ENCODE measurements at places on chromosomes 6 and 20. TPM values are rescaled to one million over a fixed set of nuclear protein-coding genes. Genes with fewer than 3 reads are reported as not detected.
A peak's percentile ranks its signal among the peaks of the same experiment; 100 is the strongest.

- DNase-seq, result no peak
These were observed 23.1 kb upstream of the HMGN3 start for GRCh38 chr6:79257381-79258205.

GRCh38 chr6:12813321-12813720 is 96.8 kb downstream of the PHACTR1 start:
- DNase-seq, result no peak

DNA sequence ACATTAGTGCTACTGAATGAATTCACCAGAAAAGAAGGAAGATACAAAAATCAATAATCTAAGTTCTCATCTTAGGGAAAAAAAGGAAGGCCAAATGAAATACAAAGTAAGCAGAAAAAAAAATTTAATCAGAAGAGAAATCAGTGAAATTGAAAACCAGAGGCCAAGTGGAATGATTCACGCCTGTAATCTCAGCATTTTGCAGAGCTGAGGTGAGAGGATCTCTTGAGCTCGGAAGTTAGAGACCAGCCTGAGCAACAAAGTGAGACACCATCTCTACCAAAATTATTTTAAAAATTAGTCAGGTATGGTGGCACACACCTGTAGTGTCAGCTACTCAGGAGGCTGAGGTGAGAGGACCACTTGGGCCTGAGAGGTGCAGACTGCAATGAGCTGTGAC is 21.2 kb upstream of the ASF1A start:
- no peak for DNase-seq

- DNase-seq, result no peak
These were observed 1.1 kb upstream of the MAP3K5 start for GRCh38 chr6:136793363-136793762.

DNA sequence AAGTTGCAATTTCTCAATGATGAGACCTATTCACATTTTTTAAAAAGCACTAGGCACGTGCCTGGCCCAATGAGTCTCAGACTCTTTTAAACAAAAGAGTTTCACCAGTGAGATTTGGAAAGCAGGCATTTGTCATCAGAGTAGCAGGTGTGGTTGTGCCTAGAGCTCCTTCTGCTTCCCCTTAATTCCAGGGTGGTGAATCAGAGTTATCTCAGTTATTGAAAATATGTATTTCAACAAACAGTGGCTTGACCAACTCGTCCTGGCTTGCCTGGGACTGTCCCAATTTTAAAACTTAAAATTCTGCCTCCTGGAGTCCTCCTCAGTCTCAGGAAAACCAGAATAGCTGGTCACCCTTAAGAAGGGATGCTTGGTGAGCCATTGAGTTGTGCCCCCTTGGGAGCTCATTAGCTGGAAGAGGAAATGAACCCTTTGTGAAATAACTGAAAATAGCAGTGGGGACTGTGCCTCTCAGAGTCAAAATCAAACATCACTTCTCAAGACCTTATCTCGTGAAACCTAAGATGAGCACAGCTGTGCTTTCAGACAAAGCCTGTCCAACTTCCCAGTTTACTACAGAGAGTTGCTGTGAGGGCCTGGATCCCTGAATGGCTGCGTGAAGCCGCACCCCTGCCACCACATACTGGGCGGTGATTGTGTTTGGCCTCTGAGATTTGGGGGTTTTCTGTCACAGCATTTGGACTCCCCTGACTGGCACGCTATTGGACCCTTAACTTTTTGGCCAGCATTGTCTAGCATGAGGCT is 116.3 kb downstream of the ANKRD60 start:
- DNase-seq, result peak; percentile 63

DNA sequence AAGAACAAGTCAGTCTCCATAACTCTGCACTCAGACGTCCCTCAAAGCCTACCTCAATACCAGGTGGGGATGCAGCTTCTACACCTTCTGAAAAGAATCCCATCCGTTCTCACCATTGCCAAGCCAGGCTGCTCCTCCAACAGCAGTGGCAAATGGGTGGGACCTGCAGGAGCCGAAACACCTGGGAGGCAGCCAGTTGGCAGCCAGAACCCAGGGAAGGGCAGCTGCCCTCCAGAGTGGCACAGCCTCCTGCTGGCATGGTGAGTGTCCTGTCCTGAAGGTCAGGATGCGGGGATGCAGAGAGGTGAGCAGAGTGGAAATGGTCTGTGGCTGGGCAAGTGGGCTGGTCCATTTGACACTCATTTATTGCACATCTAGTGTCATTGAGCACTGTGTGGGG is 210.6 kb upstream of the CDH4 start:
- no peak for DNase-seq

GRCh38 chr6:141152951-141153350 is 979.8 kb upstream of the GJE1 start:
- DNase-seq, result no peak

DNA sequence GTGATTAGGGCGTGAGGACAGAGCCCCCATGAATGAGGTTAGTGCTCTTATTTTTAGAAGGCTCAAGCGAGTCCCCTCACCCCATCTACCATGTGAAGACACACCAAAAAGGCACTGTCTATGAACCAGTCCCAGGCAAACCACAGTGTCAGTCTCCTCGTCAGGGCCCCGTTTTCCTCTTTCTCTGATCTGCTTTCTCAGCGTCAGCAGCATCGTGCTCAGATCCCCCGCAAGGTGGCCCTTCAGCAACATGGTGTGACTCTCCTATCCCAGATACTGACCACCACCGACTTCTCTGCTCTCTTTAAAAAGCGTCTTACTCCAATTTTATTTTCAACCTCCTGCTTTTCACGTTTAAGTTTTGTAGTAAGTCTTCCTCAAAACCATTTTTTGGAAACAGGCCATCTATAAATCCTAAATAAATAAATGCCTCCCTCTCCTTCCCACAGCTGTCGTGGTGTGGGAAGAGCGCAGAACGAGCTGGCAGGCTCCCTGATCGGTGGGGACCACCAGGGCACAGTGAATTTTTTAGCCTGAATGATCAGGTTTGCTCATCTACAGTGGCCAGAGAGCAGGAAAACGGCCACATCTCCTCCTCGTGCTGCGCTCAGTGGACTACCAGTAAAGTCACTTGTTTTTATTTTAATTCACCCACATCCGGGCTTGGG is 113.1 kb downstream of the BMP7 start:
- DNase-seq, result no peak

DNA sequence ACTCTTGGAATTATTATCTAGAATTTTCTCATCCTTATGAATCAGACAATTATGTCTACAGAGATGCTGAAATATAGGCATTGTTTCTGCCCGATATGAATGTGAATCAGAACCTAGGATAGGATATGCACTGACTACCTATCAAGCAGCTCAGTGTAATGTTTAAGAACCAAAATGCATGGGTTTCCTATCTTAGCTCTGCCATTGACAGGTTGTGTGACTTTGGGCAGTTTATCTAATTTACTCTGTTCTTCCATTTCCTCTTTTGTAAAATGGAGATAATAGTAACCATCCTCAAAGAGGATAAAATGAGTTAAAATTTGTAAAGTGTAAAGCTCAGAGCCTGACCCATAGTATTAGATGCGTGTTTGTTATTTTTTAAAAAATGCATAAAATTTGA is 10.2 kb upstream of the AIG1 start:
- no peak for DNase-seq

DNA sequence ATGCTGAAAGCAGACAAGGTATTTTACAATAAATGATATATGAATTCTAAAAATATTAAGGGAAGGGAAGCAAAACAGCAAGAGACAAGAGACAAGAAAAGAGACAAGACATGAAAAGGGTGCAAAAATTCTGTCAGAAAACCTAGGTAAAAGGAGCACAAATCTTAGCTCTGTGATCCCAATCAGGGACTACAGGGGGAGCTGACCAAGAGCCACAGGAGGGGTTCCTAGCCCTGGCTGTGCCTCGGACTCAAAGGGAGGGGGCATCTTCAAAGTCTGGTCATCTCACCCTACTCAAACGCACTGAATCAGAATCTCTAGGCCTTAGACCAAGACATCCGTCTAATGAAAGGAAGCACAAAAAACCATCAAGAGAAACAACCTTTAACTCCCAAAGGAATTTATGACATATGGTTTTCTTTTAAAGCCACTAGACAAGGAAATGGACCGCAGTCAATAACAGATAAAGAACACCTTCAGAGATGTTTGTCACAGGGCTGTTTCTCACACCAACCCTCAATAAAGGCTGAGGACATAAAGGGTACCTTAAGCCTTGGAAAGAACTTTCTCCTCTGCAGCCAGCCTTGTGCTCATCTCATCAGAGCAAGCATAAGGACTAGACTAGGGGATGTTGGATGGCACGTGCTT is 130.4 kb upstream of the CDYL start:
- DNase-seq, result no peak

DNA sequence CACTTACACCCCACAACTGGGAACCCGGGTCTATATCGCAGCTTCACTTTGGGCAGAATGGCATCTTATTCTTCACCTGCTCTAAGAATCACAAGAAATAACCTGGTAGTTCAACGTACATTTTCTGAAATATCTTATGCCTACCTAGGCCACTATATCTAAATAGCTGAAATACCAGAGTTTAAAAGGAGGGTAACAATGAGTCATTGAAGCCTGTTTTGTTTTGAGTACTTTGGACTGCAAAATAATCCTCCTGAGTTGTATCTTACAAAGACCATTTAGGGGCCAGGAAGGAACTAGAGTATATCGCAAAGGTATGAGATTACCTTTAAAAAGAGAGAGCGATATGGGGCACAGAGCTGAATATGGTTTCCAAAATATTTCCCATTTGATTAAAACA is 96.7 kb upstream of the NUP153 start:
- DNase-seq, result no peak

DNA sequence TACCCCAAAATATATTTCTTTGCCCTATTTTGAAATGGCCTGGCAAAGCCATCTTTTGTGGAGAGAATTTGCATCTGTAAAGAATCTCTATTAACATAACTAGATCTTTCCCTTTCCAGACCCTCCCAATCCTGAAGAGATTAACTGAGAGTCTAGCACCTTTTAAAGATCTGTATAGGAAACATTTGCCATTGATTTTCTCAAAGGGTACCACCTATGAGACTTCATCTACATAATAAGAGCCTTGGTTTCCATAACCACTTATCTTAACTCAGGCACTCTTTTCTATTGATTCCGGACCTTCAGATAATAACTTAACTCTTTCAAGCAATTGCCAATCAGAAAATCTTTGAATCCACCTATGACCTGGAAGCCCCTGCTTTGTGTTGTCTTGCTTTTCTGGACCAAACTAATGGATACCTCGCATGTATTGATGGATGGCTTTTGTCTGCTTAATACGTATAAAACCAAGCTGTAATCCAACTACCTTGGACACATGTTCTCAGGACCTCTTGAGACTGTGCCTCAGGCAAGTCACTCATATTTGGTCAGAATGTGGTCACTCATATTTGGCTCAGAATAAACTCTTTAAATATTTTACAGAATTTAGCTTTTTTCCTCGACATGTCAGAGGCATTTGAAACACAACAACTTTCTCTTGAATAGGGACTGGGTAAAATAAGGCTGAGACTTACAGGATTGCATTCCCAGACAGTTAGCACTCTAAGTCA is 31.4 kb downstream of the SLC22A2 start:
- DNase-seq, result no peak

DNA sequence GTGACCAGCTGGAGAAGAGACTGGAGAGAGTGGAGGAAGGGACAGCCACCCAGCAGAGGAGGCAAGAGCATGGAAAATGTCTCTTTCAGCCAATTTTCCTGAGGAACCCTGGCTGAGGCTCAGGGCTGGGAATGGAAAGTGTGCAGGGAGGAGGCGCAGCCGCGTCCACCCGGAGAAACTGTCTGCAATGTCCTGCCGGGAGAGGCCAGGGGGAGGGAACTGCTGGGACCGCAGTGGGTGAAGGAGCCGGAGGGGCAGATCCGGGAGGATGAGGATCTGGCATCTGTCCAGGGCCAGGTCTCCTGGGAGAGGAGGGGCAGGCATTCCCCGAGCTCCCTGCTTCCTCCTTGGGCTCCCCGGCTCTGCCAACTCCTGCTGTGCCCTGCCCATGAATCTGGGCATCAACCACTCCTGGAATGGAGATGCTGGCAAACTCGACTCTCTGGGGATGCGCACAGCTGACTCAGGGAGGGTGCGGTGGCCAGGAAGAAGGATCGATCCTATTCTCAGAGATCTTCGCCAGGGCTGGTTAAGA is 17.4 kb upstream of the HM13 start:
- no peak for DNase-seq

DNA sequence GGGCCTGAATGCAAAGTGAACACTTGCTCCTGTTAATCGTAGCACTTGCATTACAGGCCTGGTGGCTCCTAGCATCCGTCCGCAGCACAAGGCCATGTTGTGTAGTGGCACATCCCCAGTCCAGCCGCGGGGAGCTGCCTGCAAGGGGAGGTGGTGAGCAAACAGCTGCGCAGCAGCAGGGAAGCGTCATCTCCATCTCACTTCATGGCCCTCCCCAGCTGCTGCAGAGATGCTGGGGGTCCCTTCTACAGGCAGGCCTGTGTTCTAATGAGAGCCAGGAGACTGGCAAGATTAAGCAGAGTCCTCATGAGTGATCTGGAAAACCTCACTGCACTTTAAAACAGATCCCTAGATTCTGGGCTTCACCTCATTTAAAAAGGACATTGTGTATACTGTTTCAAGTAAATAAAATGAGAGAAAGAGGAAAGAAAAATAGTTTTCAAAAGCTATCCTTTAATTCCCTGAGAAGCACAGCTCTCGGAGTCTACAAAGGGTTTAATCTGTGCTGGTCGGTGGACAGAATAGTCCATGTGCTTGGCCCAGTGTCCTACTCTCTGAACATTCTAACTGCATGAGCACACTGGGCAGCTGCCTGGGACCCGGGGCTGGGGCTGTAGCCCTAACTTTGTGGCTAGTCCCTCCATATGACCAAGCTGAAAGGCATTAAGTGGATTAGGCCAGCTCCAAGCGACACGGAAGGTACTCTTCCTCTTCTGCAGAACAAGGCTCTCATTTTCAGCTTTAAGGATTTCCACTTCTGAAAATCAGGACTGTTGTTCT is 125.8 kb downstream of the LY86 start:
- DNase-seq, result no peak

The THBD gene
- total RNA-seq, result 144 TPM

The RAET1L gene
- total RNA-seq, result 4.5 TPM

The BPIFB1 gene
- not detected for total RNA-seq

The GSTA4 gene
- total RNA-seq, result 119 TPM

The NHSL1 gene
- 57.3 TPM for total RNA-seq

Data from lower leg skin (tissue), 4 donors.